IMR-90 (cell line): ENCODE measurements at places on chromosomes 11 and 22. TPM values are rescaled to one million over a fixed set of nuclear protein-coding genes. Genes with fewer than 3 reads are reported as not detected.
A peak's percentile ranks its signal among the peaks of the same experiment; 100 is the strongest.

LINC01488 gene
- not detected in 2 replicates for total RNA-seq

ENDOD1 gene
- 17.6 and 20.6 TPM in 2 replicates for total RNA-seq

OR8G5 gene
- not detected in 2 replicates for total RNA-seq

CD44 gene
- 341 and 357 TPM in 2 replicates for total RNA-seq

SLC2A11 gene
- 2.8 and 3.2 TPM in 2 replicates for total RNA-seq

- no peak for DNase-seq
Observed at GRCh38 chr22:25494774-25495173, 69.7 kb upstream of the GRK3 start.

DNA sequence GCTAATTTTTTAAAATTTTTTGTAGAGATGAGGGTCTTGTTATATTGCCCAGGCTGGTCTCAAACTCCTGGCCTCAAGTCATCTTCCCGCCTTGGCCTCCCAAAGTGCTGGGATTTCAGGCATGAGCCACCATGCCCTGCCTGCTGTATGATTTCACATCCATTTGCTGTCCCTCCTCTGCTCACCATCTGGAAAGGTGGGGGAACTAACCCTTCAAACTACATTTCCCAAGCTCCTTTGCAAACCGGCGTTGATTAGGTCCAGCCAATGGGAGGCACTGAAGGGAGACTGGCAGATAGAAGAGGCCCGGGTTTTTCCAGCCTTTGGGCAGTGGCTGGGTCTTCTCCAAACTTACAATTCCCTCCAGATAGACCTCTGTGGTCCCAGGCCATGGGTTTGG is 19.3 kb downstream of the RFPL1 start:
- peak; percentile 37 for DNase-seq

GRCh38 chr11:93704237-93704636 is 37.1 kb downstream of the TAF1D start:
- DNase-seq = no peak

DNA sequence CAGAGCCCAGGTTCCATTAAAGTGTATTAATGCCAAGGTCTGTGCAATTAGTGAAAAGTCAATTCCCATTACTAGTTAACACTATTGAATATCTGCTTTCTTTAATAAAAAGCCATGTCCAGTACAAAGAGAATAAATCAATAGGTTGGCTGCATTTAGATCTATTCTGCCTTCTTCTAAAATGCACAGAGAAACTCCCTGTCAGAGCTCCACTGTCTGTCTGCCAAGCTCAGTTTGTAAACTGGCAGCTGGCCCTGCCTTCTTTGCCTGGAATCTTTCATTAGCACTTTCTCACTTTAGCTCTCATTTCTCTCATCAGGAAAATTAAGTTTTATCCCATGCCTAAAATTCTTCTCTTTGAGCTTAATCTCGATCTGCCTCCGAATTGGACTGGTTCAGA is 35.6 kb downstream of the ARL14EP start:
- DNase-seq = no peak

GRCh38 chr11:120334894-120335462 is 1.2 kb upstream of the ARHGEF12 start:
- peak; percentile 94 for DNase-seq

- DNase-seq = no peak
Observed at GRCh38 chr11:94727819-94728218, 40.3 kb upstream of the AMOTL1 start.

DNA sequence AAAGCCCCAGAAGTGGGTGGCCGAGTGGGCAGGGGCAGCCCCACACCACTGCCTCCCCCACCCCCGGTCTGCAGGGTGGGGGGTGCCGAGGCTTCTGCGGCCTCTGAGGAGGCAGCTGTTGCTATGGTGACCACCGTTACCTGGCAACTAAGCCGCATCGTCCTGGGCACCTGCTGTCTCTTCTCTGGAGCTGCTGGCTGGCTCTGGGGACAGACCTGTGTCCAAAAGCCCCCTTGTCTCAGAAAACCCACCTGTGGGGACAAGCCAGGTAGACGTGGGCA is 79.9 kb upstream of the PRR5 start:
- DNase-seq = no peak
